ENCODE measurements at places on chromosomes 2 and 18.

GRCh38 chr2:112182581-112183034 lies 44.4 kb downstream of the FBLN7 start:
- no peak for DNase-seq

GRCh38 chr18:48728204-48728833 lies 189.5 kb downstream of the CTIF start:
- peak; percentile 95 for DNase-seq

DNA sequence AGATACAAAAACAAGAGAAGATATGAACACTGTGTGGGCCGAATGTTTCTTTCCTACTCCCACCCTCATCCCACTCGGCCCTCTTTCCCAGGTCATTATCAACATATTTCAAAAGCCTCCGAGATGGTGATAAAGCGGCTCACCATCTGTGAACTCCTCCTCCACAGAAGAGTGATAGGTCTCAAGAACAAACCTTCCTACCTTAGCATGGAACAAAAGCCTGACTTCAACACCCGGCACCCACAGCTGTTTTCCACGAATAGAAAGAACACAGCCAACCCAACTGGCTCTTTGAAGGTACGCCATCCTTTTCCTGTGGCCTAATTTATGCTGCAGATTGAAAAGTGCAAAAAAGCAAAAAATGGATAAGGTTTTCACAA lies 28.8 kb downstream of the BCL2 start:
- no peak for DNase-seq

- DNase-seq = no peak
These were observed 262.7 kb upstream of the SPHKAP start for GRCh38 chr2:228444161-228444560.

- no peak for DNase-seq
These were observed 63.2 kb upstream of the TPO start for GRCh38 chr2:1350111-1350510.

- DNase-seq = no peak
These were observed 111.1 kb downstream of the ZNF532 start for GRCh38 chr18:58975781-58976180.

DNA sequence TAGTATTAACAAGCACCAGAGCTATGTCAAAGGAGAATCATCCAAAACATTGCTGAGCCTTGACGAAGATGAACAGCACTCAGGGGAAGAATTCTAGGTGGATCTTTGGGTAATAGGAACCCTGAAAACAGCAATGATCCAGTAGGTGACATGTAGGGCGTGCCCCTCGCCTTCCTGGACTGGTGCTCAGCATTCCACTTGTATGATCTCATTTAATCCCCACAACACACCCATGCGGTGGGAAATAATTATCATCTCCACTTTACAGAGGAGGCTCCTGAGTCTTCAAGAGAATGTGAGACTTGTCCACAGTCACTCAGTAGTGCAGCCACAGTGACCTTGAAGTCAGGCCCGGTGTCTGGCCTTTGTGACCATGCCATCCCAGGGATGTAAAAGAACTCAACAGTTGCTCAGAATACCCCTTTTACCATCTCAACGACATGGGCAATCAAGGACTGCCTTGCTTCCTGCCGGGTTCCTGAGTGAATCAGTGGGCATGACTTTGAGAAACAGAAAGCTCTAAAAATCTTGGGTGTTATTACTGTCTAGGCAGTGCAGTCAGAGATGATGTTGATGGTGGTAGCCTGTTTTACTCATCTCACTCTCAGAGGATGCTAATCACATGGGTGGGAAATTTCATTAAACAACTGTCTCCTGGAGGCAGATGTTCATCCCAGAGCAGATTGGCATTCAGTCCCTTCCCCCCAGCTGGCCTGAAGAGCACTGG lies 161.6 kb downstream of the BCL11A start:
- DNase-seq = peak; percentile 54

DNA sequence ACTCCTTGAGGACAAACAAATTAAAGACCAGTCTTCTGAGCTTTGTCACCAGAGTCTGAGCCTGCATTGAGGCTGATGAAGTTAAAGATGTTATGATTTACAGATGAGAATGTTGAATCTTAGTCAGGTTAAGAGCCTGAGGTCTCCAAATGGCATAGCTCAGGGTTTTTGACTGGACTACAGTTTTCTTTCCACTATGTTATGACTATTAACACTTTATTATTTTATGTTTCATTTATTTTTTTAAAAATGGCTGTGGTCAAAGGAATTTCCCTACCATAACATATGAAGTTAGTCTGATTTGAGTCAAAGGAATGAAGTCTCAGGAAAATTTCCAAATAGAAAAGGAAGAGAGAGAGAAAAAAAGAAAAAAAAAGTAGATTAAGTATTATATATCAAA lies 39.7 kb upstream of the CWC22 start:
- no peak for DNase-seq

DNA sequence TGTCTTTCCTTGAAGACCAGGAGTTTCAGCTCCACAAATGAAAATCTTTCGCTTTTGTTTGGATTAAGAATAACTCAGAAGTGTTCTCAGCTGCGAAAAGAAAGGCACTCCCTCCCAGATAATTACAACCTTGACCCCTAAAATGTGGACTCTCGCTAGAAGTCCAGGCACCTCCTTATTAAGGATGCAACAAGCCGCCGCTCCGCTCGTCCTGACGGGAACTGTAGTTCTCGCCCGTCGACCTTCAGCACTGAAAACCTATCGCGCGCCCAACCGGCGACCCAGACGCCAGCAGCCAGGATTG lies 559 bp downstream of the IMMT start:
- no peak for DNase-seq

GRCh38 chr2:216299588-216299987 lies 72.7 kb downstream of the MARCHF4 start:
- no peak for DNase-seq

- peak; percentile 32 for DNase-seq
These were observed at the start of gene HOXD8 for GRCh38 chr2:176128982-176129796. HOXD8 (plus strand) TSS chr2:176129705; CDS start chr2:176130367, 662 bp downstream.

GRCh38 chr2:2688254-2688653 lies 357.2 kb upstream of the MYT1L start:
- no peak for DNase-seq

DNA sequence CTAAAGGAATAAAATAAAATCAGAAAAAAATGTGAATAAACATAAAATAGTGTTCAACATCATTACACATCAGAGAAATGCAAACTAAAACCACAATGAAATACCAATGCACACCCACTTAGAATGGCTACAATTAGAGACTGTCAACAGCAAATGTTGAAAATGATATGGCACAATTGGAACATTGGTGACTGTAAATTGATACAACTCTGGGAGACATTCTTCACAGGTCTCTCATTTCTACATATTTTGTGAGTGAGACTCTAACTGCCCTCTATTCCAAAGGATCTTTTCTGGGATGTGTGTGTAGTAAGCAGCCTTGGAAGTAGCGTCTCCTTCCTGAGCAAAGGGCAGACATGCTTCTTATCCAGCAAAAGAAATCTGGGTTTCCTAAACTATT lies 323.0 kb downstream of the FBXO15 start:
- no peak for DNase-seq

- DNase-seq = peak; percentile 75
These were observed 211.1 kb downstream of the PTPRM start for GRCh38 chr18:7778181-7778580.

GRCh38 chr2:177964892-177965291 lies 107.7 kb downstream of the PDE11A start:
- no peak for DNase-seq

- peak; percentile 17 for DNase-seq
These were observed 120.2 kb downstream of the CELF4 start for GRCh38 chr18:37445368-37445767.

- no peak for DNase-seq
These were observed 154.7 kb upstream of the HDAC4 start for GRCh38 chr2:239555571-239555905.

DNA sequence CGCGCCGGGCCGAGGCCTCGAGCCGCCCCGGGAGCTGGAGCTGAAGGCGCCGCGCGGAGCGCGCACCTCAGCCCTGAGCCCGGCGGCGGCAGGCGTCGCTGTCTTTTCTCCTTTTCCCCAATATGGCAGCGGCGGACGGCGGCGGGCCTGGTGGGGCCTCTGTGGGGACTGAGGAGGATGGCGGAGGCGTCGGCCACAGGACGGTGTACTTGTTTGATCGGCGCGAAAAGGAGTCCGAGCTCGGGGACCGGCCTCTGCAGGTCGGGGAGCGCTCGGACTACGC lies 369 bp downstream of the SMCHD1 start:
- no peak for DNase-seq

GRCh38 chr2:164717000-164717803 lies 95.9 kb upstream of the GRB14 start:
- DNase-seq = peak; percentile 18

GRCh38 chr2:41851554-41851953 lies 196.3 kb upstream of the PKDCC start:
- no peak for DNase-seq

DNA sequence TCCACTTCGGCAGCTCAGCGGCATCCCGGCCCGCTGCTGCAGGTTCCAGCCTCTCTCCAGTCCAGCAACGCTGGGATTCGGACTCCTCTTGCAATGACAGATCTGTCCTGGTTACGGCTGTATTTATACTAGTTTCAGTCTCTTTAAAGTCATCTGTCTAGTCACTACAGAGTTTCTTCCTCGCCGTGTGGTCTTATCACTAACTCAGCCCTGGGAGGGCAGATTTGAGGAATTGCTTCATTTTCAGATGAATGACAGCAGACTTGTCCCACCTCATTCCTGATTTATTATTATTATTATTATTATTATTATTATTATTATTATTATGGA lies 2.2 kb downstream of the KLHL29 start:
- DNase-seq = no peak

DNA sequence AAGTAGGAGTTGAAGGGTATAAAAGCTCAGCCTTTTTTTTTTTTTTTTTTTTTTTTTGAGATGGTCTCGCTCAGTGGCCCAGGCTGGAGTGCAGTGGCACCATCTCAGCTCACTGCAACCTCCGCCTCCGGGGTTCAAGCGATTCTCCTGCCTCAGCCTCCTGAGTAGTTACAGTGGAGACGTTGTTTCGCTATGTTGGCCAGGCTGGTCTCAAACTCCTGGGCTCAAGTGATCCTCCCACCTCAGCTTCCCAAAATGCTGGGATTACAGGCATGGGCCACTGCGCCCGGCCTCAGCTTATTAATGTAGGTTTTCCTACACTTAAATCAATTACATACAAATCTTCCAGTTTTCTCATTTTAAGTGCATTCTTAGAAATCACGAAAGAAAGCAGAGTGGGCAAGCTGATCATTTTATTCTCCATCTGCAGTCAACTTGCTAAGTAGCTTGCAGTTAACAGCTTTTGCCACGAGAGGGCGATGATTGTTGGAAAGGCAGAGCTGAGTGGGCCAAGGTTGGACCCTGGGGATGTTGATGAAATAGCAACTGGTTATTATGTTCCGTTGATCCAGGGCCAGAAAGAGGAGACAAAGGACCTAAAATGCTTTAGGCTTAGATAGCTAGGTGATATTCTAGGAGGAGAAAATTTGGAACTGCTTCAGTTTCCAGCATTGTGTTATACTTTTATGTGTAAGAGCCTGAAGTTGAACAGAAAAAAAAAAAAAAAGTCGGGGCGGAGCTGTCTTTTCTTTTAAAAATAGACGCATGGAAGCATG lies 234.4 kb upstream of the EPAS1 start:
- DNase-seq = peak; percentile 83

- DNase-seq = no peak
These were observed 65.4 kb downstream of the SDC1 start for GRCh38 chr2:20159411-20160070.

DNA sequence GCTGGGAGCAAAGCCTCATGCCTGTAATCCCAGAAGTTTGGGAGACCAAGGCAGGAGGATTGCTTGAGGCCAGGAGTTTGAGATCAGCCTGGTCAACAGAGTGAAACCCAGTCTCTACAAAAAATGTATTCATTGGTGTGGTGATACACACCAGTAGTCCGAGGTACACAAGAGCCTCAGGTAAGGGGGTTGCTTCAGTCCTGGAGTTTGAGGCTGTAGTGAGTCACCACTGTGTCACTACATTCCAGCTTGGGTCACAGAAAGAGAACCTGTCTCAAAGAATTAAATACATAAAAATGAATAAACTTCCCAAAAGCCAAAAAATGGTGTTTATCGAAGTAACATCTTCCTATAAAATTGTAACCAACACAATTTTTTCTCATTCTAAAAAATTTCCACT lies 568.1 kb upstream of the LINC00305 start:
- DNase-seq = peak; percentile 2

DNA sequence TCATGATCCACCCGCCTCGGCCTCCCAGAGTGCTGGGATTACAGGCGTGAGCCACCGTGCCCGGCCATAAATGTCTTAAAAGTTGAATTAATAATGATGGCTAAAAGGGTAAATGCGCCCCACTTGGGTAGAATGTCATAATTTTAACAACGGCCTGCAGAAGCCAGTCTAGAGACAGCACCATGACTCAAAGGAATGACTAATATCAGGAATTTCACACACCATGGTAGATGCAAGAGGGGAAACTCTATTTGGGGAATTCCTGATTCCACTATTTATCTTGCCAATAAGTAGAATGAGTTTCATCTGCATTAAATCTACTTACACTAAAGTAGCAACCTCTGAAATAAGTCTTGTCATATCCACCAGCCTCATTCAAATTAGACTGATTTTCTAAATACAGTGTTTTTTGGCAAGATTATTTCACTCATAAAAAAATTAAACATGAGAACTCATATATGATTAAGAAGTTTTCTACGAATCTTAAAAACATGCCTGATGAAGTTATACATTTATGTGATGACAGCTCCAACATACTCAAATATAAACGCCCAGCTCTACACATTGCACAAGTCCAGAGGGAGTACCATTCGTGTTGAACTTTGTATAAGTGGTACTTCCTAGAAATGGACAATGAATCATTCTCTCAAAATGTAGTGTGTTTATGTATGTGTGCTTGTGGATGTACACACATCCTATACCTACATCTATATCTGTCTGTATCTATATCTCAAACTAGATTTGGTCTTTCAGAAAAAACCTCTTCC lies 309.7 kb downstream of the IRS1 start:
- DNase-seq = peak; percentile 94

DNA sequence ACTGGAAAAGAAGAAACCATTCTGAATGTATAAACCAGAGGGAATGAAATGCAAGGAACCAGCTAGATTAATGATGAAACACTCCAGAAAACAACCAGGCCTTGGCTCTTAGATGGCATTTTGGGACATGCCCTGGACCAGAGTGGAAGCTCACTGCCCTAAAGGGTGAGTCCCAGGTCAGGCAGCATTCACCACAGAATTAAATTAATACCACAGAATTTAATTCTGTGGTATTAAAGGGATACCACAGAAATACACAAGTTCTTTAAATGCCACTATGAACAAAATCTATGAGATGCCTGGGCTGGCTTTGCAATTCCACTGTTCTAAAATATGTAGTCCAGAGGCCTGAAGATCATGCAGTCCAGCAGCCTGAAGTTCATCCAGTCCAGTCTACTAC lies 122.3 kb upstream of the KYNU start:
- DNase-seq = no peak

GRCh38 chr2:3348767-3349166 lies 28.9 kb downstream of the EIPR1 start:
- no peak for DNase-seq

- DNase-seq = no peak
These were observed 27.7 kb downstream of the MYL1 start for GRCh38 chr2:210287301-210287700.

- no peak for DNase-seq
These were observed 62.8 kb downstream of the SFXN5 start for GRCh38 chr2:73008766-73009135.
